ENCODE measurements at places on chromosomes 7 and 10.

DNA sequence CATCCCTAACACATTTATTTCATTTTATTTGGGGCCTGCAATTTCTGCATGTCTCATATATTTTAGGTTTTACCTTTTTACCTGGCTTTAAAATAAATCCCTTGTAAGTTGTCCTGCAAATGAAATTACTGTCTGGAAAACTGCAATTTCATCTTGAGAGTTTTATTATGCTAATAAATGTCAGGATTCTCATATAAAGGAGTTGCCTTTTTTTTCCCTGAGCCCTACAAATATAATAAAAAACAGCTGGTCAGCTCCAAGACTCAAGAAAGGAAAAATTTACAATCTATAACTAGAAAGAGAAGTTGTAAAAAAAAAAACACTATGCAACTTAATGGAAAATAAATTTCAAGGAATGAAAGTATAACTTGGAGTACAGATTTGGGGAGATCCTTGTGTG is 108.7 kb downstream of the SH2D4B start:
- DNase-seq: no peak

- no peak for DNase-seq
Observed at GRCh38 chr10:29009464-29009863, 279.4 kb upstream of the LYZL1 start.

GRCh38 chr7:155361346-155361680 is 63.6 kb downstream of the INSIG1 start:
- no peak for DNase-seq

DNA sequence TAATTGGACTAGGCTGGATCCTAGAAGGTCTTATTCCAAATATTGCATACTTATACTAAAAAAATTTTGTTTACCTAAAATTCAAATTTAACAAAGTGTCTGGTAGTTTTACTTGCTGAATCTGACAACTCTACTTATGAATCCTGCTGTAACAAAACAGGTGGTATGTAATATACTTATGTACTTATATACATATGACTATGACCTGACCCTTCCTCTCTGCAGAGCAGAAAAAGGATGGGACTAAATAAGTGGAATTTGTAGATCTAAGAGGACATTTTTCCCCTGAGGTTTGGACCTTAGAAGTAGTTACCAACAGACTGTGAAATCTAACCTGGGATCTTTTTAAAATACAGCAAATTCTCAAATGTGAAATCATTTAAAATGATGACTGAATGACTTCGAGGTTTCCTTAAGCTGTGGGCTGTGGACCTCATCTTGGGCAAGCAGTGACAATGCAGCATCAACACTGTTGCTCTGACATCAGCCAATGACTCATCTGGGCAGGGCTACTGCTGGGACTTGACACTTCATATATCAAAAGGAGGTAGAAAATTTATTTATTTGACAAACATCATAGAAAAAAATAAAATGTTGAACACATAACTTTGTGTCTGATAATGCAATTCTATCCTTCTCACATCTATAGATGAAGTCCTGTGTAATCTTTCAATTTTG is 73.6 kb downstream of the RELN start:
- DNase-seq: no peak

DNA sequence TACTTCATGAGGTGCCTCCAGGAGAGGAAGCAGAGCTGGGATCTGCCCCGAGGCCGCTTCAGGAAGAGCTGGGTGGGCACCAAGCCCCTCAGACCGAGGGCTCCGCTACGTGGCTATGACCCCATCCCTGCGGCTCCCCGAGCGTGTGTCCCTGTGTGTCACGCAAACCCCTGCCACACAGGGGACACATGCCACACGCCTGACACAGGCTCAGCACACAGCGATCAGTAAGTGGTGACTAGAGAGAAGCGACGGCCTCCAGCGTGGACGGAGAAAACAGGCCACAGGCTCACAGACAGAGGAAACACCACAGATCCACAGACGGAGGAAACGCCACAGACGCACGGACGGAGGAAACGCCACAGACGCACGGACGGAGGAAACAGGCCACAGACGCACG is 18.5 kb downstream of the DIP2C start:
- DNase-seq: no peak

DNA sequence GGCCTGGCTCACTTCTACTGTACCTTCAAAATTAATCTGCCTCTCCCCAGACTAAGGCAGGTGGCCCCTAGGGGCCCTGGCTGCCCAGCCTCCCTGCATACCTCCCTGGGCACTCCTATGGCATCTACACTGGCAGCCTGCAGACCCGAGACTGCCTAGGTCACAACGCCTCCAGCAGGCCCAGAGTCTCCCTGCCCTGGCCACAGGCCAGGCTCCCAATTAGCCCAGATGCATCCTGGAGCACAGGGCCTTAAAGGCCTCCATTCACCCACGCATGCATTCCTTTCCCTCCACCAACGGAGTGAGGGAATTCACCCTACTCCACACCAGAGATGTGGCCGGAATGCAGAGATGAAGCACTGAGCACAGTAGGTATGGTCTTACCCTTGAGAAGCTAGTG is 1.9 kb downstream of the CHAT start:
- peak; percentile 5 for DNase-seq

- DNase-seq: no peak
Observed at GRCh38 chr7:81725812-81726127, 44.1 kb downstream of the HGF start.

GRCh38 chr10:87817609-87818504 is at the start of gene ATAD1:
Gene ATAD1 (minus strand): TSS chr10:87818226. CDS start chr10:87814599, 3,627 bp downstream.
- peak; percentile 80 for DNase-seq

GRCh38 chr7:50473531-50473930 is 23.4 kb upstream of the FIGNL1 start:
- no peak for DNase-seq

GRCh38 chr10:99365311-99365710 is 36.2 kb downstream of the CNNM1 start:
- DNase-seq: no peak

DNA sequence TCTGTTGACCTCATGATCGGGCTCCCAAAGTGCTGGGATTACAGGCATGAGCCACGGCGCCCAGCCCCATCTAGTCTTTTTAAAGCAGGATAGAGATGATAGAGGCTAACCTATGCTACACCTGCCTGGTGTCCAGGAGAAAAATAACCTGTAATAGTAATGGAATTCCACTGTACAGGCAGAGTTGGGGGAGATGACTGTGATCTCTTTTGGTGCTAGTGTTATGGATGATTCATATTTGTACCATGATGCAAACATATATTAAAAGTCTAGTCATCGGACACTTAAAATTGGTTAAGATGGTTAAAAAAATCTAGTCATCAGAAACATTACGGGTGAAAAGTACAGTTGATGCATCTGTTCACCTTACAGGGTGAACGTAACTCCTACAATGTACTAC is 6.1 kb upstream of the SAR1A start:
- no peak for DNase-seq

DNA sequence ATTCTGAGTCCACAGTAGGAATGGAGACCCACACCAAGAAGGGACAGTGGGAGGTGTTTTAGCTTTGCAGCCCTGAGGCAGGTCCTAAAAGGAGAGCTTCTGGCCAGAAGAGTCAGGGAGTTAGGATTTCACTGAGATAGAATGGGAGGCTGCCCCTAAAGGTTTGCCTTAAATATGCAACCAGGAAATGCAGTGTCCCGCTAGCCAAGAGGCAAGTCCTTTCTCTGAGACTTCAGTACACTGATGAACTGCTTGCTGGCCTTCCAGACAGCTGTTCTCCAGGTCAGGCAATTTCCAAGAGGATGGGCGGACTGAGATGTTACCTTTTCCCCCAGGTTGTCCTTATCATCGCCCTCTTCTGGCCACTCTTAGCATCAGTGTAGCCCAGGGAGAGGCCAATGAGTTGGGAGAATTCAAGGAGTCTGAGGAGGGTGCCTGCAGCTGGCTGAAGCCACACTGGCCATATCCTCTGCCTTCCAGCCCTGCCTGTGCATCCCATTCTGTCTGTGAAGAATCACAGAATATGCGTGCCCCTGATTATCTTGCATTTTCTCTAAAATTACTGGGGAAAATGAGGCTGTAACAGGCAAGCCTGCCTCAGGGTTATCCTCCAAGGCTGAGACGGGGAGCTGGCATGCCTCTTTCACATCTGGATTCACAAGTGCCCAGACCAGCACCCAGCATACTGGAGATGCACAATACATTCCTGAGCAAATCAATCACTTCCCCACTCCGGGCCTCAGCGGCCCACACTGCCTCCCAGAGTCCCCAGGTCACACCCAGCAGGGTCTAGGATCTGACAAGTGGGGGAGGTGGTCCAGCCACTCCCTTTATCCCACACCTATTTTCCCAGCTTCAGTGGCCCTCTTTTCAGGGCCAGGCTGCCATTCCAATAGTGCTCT is 2.4 kb downstream of the TLL2 start:
- peak; percentile 80 for DNase-seq

DNA sequence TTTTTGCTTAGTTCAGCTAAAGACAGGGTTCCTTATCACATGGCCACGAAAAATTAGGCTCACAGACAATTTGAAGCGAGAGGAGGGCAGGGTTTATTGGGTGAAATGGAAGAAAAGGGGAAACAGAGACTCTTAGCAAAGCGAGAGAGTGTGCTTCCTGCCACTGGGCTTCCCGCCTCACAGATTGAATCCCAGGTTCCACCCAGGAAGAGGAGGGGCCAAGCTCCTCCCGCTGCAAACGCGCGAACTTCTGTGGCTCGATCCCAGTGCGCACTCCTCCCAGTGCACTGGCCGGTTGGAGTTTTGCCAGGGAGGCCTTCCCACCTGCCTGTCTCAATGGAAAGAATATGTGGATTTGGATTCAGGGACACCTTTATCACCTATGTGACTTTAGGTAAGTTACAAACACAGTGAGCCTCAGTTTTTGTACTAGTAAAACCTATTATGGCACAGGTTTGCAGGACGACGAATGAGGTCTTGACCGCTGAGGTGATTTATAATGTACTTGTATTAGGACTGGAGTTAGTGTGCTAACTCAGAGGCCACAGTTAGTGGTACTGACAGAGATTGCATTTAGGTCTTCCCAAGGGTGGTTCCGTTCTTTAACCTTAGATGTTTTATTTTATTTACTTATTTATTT is 48.5 kb upstream of the SP8 start:
- peak; percentile 58 for DNase-seq

DNA sequence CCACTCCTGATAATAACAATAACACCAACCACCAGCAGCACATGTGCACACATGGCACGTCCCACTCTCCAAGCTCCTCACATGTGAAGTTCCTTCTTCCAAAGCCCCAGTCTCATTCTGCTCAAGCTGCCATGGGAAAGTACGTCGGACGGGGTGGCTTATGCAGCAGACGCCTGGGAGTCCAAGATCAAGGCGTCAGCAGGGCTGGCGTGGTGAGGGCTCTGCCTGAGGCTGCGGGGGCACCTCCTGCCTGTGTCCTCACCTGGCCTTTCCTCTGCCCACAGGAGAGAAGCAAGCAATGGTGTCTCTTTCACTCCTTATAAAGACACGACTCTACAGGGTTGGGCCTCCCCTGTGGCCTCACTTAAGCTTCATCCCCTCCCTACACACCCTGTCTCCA is 68.8 kb upstream of the INSIG1 start:
- DNase-seq: no peak

- DNase-seq: no peak
Observed at GRCh38 chr10:58712141-58712540, 199.5 kb downstream of the BICC1 start.

- DNase-seq: no peak
Observed at GRCh38 chr10:72175149-72175548, 40.7 kb upstream of the ANAPC16 start.

GRCh38 chr7:13279854-13280435 is 592.5 kb downstream of the ARL4A start:
- no peak for DNase-seq

- peak; percentile 91 for DNase-seq
Observed at GRCh38 chr7:100835903-100836811, 8.8 kb upstream of the EPHB4 start.

GRCh38 chr10:69051303-69051702 is 36.6 kb upstream of the SRGN start:
- no peak for DNase-seq

GRCh38 chr7:118052336-118052735 is 131.6 kb upstream of the LSM8 start:
- DNase-seq: no peak

DNA sequence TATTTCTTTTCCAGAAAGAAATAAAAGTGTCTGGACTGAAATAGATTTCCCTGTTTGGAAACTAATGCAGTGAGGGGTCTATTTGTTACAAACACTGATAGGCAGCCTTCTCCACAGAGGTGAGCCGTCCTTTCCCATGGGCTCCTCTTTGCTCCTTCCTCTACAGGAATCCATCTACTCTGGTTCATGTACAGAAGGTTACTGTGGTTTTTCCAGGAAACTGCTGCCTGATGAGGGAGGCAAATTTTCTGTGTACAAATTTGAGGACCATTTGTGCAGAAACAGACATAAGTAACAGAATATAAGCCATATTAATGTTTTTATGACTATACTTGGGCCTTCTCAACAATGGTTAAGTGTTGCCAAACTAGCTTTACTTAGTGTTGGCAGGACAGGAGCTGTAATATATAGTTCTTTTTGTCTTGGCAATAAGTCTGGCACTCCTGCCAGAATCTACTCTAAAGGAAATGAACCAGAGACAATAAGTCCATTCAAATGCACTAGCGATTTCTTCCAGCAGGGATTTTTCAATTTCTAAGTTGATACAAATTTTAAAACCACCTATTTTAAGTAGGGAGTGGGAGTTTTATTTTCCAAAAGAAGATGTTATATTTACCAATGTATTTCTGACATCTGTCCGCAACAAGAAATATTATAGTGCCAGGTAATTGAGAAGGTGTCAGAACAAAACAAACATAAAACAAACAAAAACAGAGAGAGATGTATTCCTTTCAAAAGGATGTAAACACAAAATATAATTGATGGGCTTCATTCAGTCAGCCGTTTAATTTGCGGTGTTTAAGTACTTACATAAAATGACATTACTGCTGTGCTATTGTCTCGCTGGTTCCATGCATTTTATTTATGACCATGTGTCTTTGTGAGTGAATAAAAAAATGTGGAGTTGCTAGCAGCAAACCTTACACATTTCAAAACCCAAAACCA is 91.0 kb upstream of the NFE2L3 start:
- DNase-seq: no peak

- DNase-seq: no peak
Observed at GRCh38 chr10:74227697-74228424, 76.8 kb downstream of the ADK start.

DNA sequence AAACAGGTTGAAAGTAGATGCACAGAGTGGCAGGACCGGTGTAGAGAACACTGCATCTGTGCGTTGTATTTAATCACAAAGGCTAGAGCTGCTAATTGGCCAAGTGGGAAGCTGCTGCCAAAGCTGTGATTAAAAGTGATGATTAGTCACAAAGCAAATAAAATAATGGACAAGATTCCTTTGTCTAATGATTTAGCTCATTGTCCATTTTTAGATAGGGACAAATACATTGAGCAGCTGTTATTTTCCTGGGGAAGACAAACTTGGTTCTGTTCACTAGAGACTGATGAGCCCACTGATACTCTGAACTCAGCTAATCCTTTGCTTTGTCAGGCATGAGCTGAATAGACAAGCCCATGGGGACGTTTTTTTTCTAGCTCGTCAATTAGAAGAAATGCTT is 19.7 kb downstream of the UBE3C start:
- DNase-seq: no peak

GRCh38 chr7:8391353-8392062 is 41.9 kb upstream of the NXPH1 start:
- DNase-seq: no peak

GRCh38 chr10:16741540-16741939 is 75.7 kb downstream of the RSU1 start:
- DNase-seq: no peak

- no peak for DNase-seq
Observed at GRCh38 chr7:140137078-140137477, 39.7 kb downstream of the KDM7A start.

GRCh38 chr10:3814838-3815220 is 29.8 kb upstream of the KLF6 start:
- DNase-seq: no peak

- no peak for DNase-seq
Observed at GRCh38 chr7:37353949-37354655, 94.6 kb downstream of the ELMO1 start.
